ENCODE measurements at places on chromosomes 7 and 10.

- no peak for DNase-seq
These were observed 59.0 kb upstream of the NPVF start for GRCh38 chr7:25287291-25287690.

DNA sequence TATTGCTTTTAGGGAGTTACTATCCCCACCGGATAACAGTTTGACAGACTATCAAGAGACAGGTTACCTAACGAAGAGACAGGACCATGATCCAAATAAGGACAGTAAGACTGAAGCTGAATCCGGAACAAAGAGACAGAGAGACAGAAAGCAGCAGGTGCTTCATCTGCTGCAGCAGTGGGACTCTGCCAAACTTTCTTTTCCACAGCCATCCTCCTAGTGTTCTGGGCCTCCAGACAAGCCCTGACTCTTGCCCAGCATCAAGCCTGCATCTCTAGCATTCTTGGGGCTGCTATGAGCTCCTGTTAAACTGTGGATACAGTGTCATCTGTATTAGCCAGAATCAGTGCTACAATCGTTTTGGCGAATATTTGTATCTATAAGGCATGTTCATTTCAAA is 761.7 kb downstream of the GRID1 start:
- DNase-seq, result peak; percentile 7

DNA sequence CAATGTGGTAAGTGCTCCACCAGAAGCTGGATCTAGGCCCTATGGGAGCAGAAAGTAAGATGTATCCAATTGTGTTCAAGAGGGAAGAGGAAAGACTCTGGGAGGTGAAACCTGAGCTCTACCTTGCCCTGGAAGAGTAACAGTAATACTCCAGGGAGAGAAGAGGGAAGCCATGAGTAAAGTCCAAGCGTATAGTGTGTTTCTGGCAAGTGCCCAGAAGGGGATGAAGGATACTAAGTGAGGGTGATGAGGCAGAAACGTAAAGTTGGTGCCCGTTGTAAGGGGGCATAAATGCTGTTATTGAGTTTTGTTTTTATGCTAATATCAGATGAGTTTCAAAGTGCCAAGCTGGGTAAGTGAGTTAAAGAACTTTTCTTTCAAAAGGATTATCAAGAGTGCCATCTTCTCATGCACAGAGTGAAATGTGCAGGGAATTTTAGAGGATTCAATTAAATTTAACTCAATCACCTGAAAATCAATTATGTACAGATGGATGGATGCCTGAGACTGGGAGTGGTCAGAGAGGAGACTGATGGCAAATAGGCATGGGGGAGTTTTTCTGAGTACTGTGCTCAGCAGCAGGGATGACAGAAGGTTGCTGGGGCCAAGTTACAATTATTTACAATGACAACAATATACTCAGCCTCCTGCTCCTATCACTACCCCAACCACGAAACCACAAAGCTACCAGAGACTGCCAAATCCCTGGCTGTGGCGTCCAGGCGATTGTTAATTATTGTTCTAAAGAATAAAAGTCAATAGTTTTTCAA is 123.3 kb upstream of the LAMB4 start:
- no peak for DNase-seq

- no peak for DNase-seq
These were observed 37.1 kb downstream of the WIPI2 start for GRCh38 chr7:5226921-5227785.

DNA sequence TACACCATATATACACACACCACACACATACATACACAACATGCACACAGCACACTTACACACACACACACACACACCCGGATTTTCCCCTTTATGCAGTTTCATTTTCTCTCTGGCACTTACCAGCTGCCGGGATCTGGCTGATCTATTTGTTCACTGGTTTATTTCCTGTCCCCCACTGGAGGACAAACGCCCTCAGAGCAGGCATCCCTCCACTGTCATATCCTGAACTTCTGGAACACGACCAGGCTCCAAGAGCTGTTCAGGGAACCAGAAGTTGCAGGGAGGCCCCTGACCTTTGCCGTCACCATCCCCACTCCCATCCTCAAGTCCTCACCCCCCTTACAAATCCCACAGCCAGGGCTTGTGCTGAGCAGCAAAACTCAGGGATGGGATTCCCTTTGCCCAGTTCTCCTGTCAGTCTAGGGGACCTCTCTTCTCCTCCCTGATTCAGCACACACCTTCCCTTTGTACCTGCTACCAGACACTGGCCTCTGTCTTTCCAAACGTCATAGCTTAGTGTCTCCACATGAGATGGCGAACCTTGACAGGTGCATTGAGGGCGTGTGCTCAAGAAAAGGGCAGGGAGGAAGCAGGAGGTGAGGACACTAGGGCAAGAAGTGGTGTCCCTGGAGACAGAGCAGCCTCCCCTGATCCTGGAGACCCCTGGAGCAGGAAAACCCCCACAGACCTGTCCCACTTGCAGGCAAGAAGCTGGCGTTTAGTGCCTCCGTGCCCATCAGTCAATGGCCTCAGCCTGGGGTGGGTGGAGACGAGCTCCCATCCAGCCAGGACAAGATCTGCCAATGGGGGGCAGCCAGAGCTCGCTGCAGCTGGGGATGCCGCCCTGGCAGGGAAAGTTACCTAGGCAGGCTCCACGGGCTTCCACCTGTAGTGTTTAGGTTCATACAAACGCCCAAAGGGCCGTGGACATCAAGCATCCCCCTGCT is 12.7 kb upstream of the DOCK1 start:
- DNase-seq, result no peak

GRCh38 chr7:41002741-41003610 is 699.9 kb downstream of the INHBA start:
- DNase-seq, result no peak

DNA sequence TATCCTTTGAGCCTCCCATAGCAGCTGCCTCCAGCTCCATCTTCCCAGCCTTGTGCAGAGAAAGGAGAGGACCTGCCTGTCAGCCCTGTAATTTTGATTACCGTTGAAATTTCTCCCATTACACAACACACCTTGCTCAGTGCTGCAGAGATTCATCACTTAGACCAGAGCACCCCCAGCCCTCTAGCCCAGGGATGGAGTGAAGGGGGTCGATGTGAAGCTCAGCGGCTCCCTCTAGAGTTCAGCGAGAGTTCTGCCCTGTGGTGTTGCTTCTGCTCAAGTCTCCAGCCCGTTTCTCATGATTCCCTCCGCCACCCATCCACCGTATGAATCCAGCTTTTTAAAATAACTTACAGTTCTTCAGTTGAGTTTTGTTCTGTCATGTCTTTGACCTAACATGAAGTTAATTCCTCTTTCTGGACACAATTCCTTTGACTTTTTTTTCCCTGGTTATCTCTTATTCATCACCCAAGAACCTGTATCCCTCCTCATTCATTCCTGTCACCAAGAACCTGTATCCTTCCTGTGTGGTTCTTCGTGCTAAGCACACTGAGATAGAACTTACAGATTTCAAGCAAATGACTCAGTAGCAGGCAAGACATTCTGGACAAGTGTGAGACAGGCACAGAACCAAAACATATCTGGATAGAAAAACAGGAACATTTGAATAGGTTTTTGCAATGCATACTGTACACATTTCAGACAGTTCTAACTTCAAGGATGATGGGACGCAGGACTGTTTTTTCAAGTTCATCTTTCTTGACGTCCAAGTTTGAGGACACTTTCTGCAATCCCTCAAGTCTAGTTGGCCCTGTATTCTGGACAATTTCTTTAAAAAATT is 35.0 kb upstream of the ZNF32 start:
- DNase-seq, result no peak

DNA sequence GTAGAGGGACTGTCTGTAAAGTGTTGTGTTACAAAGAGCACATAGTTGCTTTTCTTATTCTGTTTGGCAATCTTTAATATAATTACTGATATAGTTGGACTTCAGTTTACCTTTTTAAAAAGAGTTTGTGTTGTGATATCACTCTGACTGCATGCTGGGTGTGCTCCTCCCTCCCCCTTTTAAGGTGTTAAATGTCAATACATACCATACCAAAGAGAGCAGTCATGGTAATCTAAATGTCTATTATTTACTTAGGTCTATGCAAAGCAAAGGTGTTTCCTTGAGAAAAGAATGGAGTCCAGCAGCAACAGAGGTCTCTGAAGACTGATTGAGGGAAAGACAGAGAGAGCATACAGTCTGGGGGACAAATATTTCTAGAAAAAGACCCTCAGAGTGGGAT is 275.1 kb upstream of the NRP1 start:
- no peak for DNase-seq

DNA sequence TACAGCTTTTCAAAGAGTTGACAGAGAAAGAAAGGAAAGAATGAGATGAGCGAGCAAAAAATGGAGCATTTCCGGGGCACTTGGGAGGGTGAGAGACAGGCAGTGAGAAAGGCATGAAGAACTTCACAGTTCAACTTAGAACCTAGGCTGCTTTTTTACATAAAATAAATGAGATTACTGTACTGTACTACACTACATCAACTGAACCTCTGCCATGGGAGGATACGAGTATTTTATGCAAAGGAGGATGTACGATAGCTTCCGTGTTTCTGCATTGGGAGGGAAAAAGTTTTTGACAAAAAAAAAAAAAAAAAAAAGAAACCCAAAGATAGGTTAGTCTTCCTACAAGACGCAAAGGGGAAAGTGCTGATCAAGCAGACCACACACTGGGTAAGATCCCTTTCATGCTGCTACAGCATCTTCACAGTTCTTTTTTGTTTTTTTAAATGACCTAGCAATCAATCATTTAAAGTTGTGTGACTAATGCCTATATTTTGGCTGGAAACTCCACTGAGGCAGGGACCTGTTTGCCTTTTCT is 88.0 kb downstream of the RAPGEF5 start:
- DNase-seq, result no peak

DNA sequence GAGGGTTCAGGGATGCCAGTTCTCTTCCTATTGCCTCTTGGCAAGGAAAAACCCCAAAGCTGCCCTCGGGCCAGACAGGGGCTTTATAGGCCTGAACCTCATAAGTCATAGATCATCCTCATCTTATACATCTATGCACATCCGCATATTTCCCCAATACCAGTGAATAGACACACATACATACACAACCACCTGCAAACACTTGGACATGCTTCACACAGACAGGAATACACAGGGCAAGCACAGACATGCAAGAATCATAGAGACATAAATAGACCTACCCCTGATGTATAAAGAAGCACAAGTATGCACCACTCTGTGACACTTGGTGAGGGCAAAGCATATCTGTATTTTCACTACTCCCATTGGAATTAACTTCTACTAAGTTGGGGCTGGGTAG is 30.7 kb downstream of the MBL2 start:
- DNase-seq, result no peak

- no peak for DNase-seq
These were observed 263.1 kb upstream of the CXCL12 start for GRCh38 chr10:44647877-44648542.

- DNase-seq, result no peak
These were observed 126.3 kb upstream of the TCERG1L start for GRCh38 chr10:131437556-131438475.

- no peak for DNase-seq
These were observed 16.2 kb downstream of the PIP start for GRCh38 chr7:143148050-143148449.

GRCh38 chr7:114720725-114721124 is 201.2 kb upstream of the MDFIC start:
- DNase-seq, result no peak

DNA sequence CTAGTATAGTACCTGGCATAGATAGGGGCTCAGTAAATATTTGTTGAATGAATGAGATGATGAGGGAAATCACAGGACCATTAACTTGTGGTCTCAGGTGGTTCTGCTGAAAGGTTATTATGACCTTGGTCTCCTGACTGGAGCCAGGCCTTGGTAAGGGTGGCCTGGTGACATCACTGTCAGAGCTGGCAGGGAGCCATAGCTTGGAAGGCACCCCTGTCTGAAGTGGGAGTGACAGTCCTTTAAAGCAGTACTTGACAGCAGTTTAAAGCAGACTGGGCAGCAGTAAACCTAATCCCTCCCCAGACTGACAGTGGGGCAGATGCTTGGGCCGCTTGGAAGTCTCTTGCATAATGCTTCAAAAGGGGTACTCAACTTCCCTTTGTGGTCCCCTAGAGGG is 13.4 kb downstream of the DPCD start:
- no peak for DNase-seq

- DNase-seq, result no peak
These were observed 11.4 kb downstream of the NHLRC2 start for GRCh38 chr10:113865901-113866300.

DNA sequence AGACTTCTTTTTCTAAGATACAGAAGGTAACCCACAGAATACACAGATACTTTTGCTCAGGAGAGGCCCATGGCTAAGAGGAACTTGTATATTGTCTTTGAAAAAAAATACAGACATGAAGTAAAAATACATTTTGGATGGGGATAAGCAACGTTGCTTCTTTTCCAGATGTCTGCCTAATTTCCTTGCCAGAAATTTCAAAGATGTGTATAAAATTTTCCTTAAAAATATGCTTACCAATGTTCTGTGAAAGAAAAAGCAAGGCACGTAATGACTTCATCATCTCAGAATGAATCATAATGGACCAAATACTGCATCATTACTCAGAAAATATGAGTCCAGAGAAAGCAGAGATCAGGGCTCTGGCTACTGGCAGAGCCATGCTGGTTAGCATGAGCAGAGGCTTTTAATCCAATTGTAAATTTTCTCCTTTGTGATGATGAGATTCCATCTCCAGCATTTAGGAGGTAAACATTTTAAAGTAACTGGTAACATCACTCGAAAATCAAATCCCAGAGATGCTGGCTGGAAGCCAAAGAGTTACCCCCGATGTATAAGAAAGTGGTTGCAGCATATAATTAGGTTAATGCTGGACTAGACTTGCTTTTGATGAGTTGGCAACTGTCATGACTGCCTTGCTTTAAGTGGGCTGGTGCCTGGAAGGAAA is 272.5 kb downstream of the SEMA3A start:
- DNase-seq, result peak; percentile 80

DNA sequence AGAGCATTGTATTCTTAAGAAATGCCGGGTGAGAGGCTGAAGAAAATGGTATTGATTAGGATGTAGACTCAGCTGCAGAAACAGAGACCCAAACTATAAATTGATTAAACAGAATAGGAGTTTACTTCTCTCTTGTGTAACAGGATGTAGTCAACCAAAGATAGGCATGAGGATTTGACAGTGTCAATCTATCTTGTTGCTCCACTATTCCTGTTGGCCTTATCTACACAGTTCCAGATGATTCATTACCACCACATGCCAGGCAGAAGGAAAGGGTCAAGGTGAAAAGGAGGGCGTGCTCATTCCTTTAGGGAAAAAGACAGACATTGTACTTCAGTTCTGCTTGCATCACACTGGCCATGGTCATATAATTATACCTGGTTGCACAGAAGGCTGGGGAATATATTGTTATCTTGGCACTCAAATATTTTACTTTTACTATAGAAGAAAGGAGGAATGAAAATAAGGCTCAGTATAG is 11.9 kb upstream of the DMTF1 start:
- no peak for DNase-seq

- no peak for DNase-seq
These were observed 78.4 kb upstream of the LEP start for GRCh38 chr7:128162666-128163065.
